NCI-H1436 (cell line): ENCODE measurements at places on chromosomes 11 and 22.

- DNase-seq, result no peak
These were observed 564.5 kb downstream of the DLG2 start for GRCh38 chr11:85062659-85063058.

DNA sequence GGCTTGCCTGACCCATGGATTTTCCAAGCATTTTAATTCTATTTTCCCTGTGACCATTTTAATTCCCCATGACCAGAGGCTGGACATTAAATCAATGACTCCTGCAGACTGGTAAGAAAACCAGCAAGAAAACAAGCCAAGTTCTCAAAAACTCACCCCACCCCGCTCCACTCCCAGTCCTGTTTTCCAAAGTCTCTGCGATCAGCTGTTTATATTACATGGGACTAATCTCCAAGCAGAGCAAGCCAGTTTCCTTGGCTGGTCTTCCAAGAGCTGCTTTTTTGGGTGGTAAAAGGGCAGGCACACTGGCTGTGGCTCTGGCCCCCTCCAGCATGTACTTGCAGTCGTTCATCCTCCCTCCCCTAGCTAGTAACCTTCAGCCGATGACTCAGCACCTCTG is 97.9 kb downstream of the RRAS2 start:
- no peak for DNase-seq

GRCh38 chr11:27081056-27081455 is 40.4 kb downstream of the BBOX1 start:
- DNase-seq, result no peak

DNA sequence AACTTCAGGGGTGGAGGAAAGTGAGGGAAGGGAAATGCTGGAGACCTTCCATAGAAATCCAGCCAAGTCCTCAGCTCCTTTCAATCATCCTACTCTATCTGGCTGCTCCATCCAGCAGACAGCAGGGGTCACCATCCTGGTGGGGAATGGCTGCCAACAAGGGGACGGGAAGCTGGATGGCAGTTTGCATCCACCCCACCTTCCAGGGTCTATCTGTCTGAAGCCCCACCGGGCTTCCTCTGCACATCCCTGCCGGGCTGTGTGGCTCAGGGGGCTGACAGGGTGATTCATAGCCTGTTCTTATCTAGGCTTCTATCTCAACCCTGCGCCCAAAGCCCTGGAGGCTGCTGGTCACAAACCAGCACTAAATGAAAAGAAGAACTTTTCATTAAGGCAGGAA is 1.1 kb downstream of the SYTL2 start:
- DNase-seq, result no peak

DNA sequence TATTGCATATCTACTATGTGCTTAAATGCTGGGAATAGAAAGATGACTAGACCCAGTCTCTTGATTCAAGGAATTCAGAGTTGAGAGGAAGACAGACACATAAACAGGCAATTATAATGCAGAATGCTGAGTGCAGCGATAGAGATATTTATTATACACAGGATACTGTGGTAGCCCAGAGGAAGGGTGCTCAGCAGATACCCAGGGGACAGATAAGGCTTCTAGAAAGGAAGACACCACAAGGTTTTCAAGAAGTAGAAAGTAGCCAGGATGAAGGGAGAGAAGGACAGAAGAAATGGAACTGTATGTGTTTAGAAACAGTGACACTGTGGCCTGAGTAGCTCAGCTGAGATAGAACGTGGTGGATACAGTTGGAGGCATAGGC is 79.4 kb upstream of the NNMT start:
- DNase-seq, result no peak

GRCh38 chr11:73463359-73463758 is 87.2 kb downstream of the RELT start:
- no peak for DNase-seq
